Stimulated activated CD8-positive, alpha-beta memory T cell treated with anti-CD3 and anti-CD28 coated beads, Interleukin-2, amount 100 ng/mL, for 1 hour (primary cell): ENCODE measurements at places on chromosomes 6 and 20.

GRCh38 chr20:444862-445426 lies 17.4 kb downstream of the TBC1D20 start:
- DNase-seq, result no peak

DNA sequence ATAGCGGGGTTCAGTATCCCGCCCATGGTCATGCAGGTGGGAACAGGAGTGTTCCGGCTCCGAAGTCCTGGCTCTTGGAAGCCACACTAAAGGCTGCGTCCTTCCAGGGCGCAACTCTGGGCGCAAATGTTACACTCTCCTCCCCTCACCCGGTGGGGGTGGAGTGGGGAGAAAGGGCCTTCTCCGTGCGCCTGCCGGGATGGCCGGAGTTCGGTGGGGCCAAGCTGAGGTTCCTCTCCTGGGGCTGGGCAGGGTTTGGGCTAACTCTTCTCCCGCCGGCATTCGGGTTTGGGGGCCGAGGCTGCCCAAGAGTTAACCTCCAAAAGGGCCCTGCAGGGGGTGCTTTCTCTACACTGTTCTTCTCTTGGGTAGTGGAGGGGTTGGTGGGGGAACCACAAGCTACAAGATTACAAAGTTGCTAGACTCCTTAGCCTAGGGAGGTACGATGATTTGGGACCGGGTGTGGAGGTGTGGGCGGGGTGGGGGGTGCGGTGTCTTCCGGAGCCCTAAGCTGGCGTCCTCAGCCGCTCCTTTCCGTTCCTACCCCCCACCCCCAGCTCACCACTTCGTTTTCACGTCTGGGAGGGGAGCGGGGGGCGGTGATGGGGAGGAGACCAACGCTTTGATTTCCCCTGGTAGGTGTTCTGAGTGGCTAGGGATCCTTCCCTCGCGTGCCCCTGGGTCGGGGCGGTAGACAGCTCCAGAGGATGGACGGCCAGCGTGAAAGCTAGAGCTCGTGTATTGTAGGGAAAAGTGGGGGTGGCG lies 12.3 kb downstream of the NRN1 start:
- no peak for DNase-seq

GRCh38 chr6:46323312-46323965 lies 152.7 kb upstream of the ENPP5 start:
- DNase-seq, result no peak

DNA sequence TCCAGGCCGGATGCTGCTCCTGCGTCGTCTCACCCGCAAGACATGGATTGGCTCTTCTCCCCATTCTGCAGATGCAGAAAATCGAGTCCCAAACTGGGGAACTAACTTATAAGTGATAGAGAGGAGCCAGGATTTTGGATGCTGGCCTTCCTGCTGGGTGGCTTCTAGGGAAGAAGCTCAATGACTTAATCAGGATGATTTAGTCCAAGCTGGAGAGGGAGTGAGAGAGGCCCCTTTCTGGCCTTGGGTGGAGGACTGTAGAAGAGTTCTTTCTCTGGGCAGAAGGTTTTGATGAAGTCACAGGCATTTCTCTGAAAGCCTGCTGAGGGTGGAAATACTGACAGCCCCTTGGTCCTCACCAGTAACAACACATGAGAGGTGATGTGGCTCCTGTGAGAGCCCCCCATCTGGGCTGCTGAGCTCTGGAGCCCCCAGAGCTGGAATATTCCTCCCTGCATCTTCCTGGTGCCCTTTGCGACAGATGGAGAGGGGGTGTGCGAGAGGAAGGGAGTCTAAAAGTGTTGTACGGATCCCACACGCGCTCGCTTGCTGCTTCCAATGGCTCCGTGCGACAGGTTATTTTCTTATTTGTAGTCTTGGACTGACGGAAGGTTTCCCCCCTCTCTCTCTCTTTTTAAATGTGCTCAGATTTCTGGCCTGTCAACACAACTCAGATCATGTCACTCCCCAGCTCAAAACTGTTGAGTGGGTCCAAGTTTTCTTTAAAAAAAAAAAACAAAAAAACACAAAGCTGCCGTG lies 3.5 kb downstream of the SIRPA start:
- no peak for DNase-seq

DNA sequence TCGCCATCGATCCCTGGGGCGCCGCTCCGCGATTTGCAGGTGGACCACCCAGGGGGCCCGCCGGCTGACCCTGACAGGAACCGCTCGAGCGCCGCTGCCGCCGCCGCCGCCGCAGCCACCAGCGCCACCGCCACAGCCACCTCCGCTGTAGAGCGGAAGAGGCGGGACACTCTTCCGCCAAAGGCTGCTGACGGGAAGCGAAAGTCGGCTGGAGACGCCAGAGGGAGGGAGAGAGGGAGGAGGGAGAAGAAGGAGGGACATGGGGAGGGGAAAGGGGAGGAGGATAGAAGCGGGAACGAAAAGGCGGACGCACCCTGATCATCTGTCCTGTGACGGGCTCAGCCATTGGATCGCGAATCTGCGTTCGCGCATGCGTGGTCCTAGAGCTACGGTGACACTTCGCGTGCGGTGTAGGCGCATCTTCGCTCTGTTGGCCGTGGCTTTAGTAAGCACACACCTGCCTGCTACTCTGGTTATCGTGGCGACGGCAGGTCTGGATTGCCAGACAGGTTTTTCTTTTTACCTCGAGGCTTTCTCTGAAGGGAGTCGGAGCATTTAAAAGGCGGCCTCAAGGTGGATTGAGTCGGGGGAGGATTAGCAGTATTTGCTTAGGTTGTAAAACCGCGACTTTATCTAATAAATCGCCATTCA lies at the start of gene TMEM30A:
Gene TMEM30A (minus strand): TSS at position 161 of the 651 bp plus-strand sequence. CDS start 154 bp downstream, at position 7.
- peak; percentile 87 for DNase-seq

DNA sequence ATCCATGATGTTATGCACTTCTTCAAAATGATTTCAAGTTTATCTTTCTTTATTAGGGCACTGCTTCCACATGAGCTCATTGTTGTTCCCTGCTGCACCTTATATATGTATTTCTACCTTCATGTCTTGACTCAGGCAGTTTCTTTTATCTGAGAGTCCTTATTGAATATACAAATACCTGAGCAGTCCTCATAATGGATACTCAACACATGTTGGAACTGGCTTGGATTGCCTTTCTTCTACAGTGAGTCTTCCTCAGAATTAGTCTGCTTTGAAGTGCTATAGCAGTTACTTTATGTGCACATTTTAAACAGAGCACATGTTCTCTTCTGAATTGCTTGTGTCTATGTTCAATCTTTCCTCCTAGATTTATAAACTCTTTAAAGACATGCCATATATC lies 45.3 kb upstream of the LOC128125822 start:
- no peak for DNase-seq

DNA sequence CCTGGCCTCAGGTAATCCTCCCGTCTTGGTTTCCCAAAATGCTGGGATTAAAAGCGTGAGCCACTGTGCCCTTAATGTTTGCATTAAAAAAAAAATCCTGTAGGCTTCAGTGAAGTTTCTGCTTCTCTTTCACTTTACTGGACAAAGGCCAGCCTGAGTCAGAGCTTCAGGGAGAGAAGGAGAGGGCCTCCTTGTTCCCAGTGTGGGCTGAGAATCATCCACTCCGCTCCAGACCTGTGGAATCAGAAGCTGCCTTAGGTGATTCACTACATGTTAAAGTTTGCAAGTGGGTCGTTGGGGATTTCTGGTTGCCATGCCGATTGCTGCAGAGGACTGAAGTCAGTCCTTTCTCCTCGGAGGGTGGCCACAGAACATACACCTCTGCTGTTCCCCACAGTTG lies 113.3 kb upstream of the EEF1E1 start:
- no peak for DNase-seq

- DNase-seq, result no peak
Observed at GRCh38 chr6:123169774-123170095, 173.7 kb downstream of the CLVS2 start.

GRCh38 chr6:110422444-110422822 lies 7.1 kb upstream of the DDO start:
- DNase-seq, result no peak

DNA sequence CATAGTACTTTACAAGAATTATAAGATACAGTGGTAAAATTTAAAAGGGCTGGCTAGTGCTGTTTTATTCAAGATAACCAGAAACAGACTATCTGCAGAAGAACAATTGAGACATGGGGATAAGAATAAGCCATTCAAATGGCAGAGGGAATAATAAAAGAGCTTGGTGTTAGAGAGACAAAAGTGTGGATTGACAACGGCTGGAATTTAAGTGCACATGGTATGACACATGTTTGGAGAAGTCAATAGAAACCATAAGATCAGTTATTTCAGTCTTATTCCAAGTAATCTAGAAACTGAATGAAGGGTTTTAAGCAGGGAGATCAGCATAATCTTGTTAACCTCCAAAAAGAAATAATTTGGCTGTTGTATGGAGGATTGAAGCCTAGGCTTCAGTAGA lies 1205.5 kb upstream of the CITED2 start:
- DNase-seq, result no peak

- DNase-seq, result no peak
Observed at GRCh38 chr20:3818155-3819151, 1.9 kb upstream of the AP5S1 start.

- DNase-seq, result no peak
Observed at GRCh38 chr6:18532139-18532538, 145.0 kb downstream of the RNF144B start.
